ENCODE measurements at places on chromosomes 6 and 20.

DNA sequence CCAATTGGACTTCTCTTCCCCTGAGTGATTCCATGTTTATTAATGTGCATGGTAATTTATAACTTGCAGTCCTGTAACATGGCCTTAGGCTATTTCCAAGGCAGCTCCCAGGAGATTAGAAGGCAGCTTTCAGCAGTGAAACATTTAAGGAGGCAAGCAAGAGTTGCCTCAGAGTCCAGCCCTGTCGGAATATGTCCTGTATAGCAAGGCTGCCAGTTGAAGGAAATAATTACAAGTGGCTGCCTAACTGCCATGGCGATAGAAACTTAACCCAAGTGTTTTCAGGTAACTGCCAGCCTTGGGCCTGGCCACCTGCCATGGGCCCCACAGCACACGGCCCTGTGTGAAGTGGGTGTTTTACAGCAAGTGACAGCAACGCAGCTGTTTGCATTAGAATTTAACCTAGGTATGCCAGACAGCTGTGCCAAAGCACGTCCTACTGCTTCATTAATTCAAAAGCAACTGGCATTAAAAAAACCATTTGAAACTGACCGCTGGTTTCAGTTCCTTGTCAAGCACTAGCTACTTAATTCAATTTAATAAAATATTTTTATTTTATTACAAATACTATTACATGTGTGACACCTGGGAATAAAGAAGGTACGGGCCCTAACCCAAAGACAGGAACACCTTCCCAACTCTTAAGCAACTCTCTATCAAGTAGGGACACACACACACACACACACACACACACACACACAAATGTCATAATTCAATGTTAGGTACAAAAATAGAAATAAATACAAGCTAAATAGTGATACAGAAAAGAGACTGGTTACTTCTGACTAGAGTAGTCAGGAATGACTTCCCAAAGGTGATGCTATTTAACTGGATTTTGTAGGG lies 151.8 kb upstream of the HEY2 start:
- DNase-seq, result no peak

GRCh38 chr6:7809346-7809745 lies 83.4 kb downstream of the BMP6 start:
- no peak for DNase-seq

DNA sequence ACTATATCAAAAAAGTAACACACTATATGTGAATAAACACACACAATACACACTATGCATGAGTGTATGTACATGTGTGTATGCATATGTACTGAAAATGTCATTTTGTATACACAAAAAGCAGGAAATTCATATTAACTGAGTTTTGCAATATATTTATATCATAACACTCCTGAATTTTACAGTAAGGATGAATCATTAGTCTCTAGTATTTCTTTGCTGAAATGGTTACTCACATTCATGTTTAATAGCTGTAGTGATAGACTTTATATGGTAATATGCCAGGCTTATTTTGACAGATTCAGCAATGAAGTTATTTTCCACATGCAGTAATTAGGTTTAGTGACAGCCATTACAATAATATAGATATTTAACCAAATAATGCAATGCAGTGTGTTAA lies 1216.2 kb upstream of the CITED2 start:
- DNase-seq, result no peak

DNA sequence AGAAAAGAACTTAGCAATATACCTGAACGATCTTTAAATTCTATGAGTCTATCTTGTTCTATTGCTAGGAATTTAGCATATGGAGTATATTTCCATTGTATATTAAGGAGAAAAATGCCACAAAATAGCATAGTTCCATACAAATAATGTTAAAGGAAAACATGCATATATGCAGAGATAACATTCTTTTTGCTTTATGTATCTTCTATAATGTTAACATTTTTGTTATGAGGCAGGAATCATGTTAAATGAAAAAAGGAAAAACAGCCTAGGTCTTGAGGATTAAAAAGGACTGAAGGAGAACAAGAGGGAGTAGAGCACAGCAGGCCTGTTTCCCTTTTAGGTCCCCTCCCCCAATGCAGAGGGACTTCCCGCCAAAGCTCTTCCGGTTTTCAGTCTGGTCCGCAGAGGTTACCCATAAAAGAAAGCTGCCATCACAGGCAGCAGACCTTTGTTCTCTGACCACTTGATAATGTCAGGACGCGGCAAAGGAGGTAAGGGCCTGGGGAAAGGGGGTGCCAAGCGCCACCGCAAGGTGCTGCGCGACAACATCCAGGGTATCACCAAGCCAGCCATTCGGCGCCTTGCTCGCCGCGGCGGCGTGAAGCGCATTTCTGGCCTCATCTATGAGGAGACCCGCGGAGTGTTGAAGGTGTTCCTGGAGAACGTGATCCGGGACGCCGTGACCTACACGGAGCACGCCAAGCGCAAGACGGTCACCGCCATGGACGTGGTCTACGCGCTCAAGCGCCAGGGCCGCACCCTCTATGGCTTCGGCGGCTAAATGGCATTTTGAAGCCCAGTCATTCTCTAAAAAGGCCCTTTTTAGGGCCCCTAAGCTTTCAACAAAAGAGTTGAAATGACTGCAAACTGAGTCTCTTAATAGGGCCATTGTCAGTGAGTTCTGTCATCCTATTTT lies 108.4 kb upstream of the PRSS16 start:
- peak; percentile 65 for DNase-seq

- DNase-seq, result no peak
These were observed 45.0 kb downstream of the NT5E start for GRCh38 chr6:85494547-85495536.

DNA sequence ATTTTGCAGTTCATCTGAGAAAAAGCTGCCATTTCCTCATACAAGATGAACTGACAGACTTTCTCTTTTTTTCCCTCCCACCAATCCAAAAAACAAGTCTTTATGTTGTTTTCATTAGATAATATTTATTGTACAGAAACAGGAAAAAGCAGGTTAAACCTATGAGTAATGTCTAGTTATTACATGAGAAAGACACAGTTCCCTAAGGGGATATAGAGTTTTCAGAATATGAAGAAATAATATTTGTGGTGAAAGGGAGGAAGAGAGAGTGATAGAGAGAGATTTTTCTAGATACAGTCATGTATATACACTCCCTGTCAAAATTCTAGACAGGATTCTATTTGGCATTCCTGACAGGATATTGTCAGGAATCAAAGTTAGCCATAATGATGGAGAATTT lies 392.4 kb downstream of the BMP2 start:
- DNase-seq, result no peak

DNA sequence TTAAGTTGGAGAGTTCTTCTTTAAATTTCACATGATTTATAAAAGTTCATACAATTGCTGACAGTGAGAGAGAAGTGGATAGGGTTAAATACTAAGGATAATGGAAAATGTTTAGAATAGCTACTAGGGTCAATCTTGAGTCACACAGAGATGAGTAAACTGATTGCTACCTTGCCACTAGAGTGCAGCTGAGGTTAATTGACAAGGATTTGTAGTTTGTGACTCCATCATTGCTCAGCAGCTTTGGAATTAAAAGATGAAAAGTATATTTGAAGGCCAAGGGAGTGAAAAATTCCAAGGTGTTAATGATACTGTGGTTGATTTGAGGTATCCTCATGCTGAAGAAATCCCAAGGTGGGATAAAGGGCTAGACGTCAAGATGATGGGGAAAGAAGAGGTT lies 524.0 kb downstream of the UTRN start:
- DNase-seq, result no peak
